ENCODE measurements at places on chromosomes 7 and 10.

- no peak for DNase-seq
These were observed 26.0 kb upstream of the BTBD16 start for GRCh38 chr10:122245136-122245535.

DNA sequence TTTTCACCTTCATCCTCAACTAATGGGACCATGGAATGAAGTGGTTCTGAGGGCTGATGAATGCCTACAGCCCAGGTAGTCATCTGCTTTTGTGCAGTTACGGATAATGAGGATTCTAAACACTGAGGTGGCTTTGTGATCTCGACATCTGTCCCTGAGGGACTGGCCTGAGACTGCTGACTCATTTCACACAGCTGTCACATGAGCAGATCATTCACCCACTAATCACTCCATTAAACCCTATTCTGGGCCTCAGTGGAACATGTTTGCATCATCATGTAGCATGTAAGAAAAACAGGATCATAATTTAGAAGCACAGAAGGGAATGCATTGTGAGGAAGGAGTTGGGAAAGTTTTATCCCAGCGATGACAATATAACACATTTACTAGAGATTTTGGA, 79.4 kb upstream of the FEZF1 start:
- no peak for DNase-seq

- DNase-seq, result no peak
These were observed 13.8 kb downstream of the LRIT2 start for GRCh38 chr10:84211566-84211965.

DNA sequence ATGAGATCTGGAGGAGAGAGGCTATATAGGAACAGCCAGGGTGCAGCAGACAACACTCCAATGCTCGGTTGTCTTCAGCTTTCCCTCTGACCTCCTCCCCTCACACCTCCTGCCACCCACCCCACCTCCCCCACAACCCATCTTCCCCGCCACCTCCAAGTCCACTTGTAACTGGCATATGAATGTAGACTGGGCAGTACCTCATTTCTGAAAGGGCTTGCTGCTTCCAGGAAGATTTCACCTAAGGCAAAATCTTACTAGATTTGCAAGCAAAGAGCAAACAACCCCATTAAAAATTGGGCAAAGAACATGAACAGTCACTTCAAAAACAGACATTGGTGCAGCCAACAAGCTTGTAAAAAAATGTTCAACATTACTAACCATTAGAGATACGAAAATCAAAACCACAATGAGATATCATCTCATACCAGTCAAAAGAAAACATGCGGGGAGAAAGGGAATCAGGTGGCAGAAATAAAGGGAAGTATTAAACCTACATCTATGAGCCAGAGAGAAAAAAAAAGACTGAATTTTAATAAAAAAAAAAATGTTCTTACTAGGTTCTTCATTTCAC, 164.6 kb upstream of the C1GALT1 start:
- no peak for DNase-seq

DNA sequence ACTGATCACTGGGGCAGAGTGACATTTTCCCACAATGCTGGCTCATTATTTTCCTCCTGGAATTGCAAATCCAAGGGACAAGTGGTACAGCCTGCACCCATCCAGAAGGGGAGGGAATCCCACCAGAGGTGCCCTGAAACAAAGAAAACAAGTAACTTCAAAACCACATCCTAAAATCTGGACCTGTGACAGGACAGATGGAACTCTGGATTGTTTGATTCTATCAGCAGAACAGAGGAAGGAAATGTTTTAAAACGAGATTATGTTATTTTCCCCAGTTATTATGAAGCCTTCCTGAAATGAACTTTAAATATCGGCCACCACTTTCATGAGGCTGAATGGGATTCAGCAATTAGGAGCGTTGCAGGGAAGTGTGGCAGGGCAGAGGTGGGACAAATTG, 62.2 kb upstream of the ECHDC3 start:
- DNase-seq, result no peak

- DNase-seq, result no peak
These were observed 13.2 kb upstream of the ABCB5 start for GRCh38 chr7:20602306-20602705.

DNA sequence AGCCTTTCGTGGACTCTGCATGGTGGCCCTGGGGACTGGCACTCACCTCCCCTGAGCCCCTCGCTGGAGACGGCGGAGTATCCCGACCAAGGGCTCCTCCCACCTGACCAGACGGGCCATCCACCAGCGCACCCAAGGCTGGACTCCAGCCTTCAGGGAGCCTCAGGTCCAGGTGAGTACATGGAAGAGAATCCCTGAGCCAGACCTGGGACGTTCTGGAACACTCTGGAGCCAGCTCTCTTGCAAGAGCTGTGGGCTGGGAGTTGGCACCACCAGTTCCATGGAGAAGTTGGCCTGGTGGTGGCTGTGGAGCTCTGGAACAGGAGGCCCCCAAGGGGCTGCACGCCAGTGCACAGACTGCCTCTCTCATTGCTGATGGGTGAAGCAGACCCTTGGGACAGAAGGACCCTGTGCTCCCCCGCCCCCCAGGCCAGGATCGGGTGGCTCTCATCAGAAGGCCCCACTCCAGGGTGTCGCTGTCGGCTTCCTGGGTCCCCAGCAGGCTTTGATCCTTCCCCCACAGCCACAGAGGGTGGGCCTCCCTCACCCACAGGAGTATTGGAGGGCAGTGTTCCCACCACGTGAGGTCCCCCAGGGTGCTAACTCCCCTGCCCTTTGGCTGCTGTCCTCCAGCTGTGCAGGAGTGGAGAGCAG, 189.9 kb downstream of the EBF3 start:
- no peak for DNase-seq

Measured in T-helper 17 cell (primary cell).